Activated CD4-positive, CD25-positive, alpha-beta regulatory T cell treated with anti-CD3 and anti-CD28 coated beads, Interleukin-2, amount 50 U/mL, for 16 hours (primary cell): ENCODE measurements at places on chromosomes 13 and 19.

DNA sequence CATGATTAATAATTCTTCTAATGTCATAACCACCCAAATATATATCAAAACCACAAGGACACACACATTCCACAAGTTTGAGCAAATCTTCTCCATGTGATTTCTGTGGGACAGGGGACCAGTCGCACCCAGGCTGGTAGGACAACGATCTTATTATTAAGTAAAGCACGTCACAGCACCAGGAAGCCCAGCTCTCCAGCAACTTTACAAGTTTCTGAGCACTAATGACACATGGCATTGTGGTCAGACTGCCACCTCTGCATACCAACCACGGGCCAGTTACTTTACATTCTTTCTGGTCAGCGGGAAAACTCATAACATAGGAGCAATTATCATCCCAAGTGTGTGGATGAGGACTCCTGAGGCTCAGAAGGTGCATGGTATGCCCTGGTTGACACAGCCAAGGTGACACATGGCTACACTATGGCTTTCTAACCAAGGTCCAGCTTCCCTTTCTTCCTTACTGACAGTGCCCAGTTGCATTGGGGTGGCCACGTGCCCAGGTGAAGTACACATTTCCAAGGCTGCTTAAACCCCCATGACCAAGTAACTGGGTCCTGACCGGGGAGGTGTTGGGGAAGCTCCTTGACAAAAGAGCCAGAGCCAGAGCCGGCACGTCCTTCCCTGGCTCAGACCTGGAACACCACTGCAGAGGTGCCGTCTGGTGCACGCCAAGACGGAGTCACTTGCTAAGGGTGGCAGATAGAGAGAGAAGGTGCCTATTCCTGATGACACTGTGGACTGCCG lies 27.4 kb downstream of the LATS2 start:
- no peak for DNase-seq

- DNase-seq = no peak
Measured at GRCh38 chr13:52978989-52979388, 49.6 kb upstream of the OLFM4 start.

GRCh38 chr13:103730407-103730806 lies 664.2 kb upstream of the SLC10A2 start:
- DNase-seq = no peak

DNA sequence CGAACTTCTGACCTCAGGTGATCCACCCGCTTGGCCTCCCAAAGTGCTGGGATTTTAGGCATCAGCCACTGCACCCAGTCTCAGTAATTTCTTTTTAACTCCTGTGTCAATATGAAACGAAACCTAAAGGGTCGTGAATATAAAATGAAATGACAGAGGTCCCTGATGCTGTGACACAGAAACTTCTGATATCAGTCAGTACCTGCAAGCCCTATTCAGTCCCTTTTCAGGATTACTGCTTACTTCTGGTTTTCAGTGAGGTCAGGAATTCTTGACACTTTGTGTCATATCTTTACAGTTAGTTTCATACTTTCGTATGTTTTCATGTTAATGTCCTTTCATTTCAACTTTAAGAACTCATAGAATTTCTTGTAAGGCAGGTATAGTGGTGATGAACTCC lies 58.7 kb downstream of the RNF17 start:
- no peak for DNase-seq

GRCh38 chr19:44927746-44928145 lies 13.3 kb downstream of the APOC1 start:
- DNase-seq = no peak

- no peak for DNase-seq
Measured at GRCh38 chr13:31184981-31185645, 14.7 kb upstream of the B3GLCT start.

GRCh38 chr13:32150794-32151193 lies 119.2 kb downstream of the FRY start:
- DNase-seq = no peak

- no peak for DNase-seq
Measured at GRCh38 chr19:14530005-14530348, 583 bp downstream of the TECR start.
